MG63 (cell line): ENCODE measurements at places on chromosomes 1 and 21.

DNA sequence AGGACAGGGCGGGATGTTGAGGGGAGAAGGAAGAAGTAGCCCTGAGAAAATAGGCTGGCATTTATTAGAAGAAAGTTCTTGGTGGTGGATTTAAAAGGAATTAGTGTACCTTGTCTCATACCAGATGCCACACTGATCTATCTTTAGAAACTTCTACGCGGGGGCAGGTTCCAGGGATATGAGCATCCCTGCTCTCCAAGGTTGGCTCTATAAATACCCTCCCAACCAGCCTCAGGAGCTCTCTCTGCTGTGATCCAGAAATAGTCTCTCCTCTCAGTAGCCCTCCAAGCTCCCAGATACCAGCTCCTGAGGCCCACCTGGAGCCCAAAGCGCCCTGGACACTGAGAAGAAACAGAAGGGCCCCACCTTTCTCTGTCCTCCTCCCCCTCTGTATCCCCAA is 128.3 kb upstream of the TNR start:
- DNase-seq, result no peak

DNA sequence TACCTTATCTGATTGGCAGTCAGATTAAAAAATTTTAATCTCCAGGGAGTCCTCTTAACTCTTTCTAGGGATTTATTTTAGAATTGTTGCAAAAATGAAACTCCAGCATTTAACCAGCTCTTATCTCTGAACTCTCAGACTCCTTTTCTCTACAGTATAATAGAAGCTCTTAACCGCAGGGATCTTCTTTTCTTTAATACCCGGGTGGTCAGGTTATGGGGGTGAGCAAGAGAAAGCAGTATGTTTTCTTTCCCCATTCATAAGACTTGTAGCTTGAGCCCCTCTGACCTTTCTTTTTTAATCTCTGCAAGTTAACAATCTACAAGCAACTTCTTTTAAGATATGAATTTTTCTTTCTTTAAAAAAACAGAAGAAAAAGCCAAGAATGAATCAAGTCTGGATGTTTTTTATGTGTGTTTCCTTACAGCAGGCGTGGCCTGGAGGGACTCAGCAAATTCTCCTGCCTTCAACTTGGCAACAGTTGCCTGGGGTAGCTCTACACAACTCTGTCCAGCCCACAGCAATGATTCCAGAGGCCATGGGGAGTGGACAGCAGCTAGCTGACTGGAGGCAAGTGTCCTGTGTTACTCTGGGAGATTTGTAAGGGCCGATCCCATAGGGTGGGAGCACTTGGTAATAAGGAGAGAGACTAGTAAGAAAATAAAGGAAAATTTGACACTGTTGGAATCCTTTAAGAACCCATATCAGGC is 13.4 kb upstream of the OLFML3 start:
- no peak for DNase-seq

- no peak for DNase-seq
Observed at GRCh38 chr21:17784180-17784598, 35.0 kb downstream of the C21orf91 start.

DNA sequence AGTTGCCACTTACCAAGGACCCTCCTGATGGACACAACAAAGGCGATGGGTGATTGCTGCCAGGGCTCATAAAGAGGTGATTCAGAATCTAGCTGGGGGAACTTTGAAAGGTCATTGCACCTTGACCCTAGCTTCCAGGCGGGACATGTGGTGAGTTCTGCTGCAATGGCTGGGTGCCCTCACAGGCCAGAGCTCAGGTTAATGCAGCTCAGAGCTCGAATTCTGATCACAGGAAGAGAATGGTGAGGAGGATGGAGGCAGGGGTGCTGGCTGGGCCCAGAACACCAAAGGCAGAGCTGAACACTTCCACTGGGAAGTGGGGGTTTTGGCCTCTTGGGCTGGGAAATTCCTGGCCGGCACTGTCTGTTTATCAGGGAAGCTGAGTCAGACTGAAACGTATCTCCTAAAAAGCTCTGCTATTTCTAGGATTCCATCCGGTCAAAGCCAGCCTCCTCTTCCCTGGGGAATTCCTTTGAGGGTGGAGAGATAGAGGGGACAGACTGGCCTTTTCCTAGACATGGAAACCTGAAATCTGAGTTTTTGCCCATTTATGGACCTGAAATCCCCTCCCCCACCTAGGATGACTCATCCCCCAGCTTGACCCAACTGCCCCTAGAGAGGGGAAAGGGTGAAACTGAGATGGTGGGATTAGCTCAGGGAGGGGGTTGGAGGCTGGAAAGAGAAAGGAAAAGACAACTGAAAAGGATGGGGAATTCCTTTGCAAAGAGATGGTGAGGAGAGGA is 27.2 kb downstream of the NUAK2 start:
- peak; percentile 89 for DNase-seq

- no peak for DNase-seq
Observed at GRCh38 chr1:61591351-61591750, 133.6 kb downstream of the TM2D1 start.

DNA sequence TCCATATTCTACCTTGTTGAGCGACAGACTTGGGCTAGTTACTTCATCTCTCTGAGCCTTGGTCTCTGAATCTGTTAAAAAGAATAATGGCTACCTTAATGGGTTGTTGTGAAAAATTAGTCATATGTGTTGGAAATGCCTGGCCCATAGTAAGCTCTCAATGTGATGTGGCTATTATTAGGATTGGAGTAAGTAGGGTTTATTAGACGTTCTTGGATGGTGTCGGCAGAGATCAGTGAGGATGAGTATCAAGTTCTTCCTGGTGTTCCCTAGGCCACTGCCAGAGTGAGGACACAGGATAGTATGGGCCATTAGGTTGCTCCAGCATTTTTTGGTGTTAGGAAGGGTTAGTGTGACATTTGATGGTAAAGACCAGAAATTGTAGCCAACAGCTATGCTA is 121.1 kb upstream of the DUSP10 start:
- no peak for DNase-seq

DNA sequence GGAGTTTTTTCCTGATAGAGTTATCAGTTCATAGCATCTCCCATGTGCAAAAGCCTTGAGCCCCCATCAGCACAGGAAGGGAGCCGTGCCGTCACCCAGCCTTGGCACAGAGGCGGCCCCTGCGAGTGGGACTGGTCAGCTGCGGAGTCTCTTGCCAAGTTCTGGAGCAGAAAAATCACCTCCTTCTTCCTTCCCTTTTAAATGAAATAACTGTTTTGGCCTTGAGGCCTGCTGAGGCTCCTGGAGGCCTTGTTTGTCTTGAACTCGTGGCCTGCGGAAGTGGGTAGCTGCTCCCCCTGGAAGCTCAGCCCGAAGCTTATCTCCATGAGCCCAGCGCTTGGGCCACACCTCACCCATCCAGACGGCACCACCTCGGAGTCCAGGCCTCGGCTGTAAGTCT is 145.7 kb upstream of the TMEM51 start:
- no peak for DNase-seq

GRCh38 chr1:77412820-77413530 is 131.2 kb downstream of the AK5 start:
- DNase-seq, result no peak

- no peak for DNase-seq
Observed at GRCh38 chr1:148289647-148290046, 137.6 kb upstream of the NBPF11 start.

DNA sequence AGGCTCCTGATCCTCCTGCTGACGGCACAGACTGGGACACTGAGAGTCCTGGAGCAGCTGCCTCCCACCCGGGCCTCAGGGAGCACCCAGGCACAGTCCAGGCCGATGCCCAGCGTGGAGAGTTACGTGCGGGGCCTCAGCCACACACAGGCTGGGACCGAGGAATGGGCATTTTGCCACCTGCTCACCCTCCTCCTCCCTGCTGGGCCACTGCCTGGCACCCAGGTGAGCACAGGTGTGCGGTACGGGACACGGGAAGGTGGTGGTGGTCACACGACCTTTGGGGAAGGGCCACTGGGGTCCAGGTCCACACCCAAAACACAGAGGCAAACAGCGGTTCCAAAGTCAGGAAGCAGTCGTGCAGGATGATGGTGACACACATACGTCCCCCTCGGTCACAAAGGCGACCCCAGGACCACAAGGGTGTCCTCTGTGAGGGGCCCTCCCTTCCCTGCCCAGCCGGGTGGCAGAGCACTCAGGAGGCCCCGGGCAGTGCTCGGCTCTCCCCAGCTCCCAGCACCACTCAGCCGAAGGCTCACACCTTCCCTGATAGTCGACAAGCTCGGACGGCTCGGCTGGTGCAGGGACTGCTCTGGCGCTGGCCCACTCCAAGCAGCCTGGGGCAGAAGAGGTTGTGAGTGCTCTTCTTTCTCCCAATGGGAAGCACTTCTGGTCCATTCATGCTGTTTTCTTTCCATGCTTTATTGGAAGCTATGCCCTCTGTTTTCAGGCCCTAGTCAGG is 14.3 kb downstream of the MORN1 start:
- DNase-seq, result no peak

- DNase-seq, result no peak
Observed at GRCh38 chr1:203930342-203930741, 68.9 kb downstream of the SNRPE start.

DNA sequence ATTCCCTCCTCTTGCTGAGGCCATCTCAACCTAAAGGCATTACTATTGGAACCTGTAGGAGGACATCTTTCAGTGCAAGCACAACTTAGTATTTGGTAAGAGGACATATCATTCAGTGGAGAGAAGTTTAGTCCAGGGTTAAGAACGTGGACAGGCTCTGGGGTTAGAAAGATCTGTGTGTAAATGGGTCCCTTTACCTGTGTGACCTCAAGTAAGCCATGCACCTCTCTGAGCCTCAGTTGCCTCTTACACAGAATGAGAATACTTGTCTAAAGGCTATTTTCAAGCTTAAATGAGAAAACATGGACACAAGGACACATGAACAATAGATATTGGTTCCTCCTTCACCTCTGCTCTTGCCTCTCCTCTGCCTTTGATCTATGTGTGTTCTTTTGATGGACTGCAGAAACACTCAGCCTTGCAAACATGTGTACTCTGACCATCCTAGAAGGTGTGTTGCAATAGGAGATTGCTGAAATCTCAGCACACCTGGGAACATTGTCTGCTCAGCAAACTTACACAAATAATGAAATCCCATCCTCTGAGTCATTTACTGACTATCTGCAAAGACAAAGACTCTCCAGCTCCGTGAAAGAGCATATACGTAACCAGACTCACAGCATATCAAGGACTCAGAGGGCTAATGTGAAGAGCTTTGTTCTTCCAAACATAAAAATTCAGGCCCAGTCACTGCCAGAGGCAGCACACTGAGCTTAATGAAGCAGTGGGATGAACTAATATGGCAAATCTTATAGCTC is 143.8 kb downstream of the DAB1 start:
- DNase-seq, result no peak

GRCh38 chr1:228141226-228142044 is 1.4 kb downstream of the GUK1 start:
- DNase-seq, result peak; percentile 88

DNA sequence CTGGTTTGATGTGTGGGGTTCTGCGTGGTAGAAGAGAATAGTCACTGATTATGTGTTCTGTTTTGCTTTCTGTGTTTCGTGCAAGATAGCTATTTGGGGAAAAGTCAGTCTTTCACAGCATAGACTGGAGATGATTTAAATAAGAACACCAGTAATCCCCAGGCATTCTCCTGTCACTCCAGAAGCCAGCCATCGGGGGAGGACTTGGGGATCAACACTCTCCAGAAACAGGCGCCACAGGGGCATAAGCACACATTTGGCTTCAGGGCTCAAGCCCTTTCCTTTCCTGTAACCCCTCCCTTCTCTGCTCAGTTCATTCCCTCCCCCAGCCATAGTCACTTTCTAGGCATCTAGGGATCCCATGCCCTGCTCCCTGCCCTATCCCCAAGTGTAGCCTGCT is 97.3 kb upstream of the BEND5 start:
- no peak for DNase-seq

- DNase-seq, result no peak
Observed at GRCh38 chr1:61227857-61228550, 145.6 kb downstream of the NFIA start.

GRCh38 chr21:36664662-36664990 is 34.3 kb upstream of the SIM2 start:
- DNase-seq, result no peak

DNA sequence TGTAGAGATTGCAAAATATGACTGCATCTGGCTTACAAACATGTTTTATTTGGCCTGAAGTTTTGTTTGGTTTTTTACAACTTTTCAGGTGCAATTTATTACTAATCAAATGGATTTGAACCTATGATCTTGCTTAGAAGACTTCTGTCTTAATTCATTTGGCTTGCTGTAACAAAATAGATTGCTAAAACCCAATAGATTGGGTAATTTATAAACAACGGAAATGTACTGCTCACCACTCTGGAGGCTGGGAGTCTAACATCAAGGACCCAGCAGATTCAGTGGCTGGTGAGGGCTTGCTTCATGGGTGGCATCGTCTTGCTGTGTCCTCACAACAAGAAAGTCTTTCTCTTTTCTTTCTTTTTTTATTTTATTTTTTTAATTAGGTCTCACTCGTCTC is 72.9 kb downstream of the LBR start:
- no peak for DNase-seq

DNA sequence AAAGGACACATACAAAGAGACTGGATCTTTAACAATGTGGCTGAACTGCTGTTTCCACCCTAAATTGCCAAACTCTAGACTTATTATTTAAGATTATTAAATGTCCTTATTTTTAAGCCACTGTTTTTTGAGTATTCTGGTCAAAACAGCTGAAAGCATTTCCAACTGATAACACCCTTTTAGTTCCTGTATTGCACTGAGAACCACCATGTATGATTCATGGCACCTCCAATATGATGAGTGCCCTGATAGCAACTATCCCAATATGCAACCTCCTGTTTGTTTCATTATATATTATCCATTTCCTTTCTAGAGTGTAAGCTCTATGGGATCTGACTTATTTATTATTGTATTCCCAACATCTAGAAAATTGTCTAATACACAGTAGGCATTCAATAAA is 269.4 kb downstream of the HHIPL2 start:
- no peak for DNase-seq

GRCh38 chr1:225179686-225180085 is 248.2 kb downstream of the LBR start:
- no peak for DNase-seq

DNA sequence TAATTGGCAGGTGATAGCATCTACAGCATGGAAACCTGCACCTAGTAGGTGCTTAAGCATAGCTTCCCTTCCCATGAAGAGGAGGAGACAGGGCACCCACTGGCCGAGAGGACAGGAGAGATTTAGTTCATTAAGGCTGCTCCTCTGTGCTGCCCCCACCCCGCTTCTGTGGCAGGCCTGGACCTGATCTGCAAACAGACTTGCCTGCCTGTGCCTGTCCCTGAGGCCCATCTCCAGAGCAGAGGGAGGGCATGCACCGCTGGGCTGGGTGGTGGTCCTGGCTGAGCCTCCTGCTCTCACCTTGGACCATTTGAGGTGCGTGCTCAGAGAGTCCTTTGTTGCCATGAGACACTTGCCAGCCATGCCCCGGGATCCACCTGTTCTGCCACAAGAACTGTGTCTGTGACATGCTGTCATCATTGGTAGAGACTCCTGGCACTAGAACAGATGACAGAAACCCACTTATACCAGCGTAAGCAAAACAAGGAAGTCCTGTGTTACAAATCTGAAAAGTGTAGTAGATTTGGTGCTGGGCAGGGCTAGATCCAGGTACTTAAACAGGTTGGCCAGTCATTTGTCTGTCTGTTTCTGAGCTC is 55.6 kb downstream of the PTPRF start:
- no peak for DNase-seq
